ENCODE measurements at places on chromosomes 5 and 9.

- no peak for DNase-seq
Observed at GRCh38 chr9:16888594-16888993, 18.1 kb upstream of the BNC2 start.

- no peak for DNase-seq
Observed at GRCh38 chr9:21931428-21931827, 62.8 kb downstream of the CDKN2A start.

GRCh38 chr5:43699910-43700309 lies 96.9 kb downstream of the NNT start:
- DNase-seq = no peak

- no peak for DNase-seq
Observed at GRCh38 chr5:123155446-123155960, 66.5 kb downstream of the PRDM6 start.

DNA sequence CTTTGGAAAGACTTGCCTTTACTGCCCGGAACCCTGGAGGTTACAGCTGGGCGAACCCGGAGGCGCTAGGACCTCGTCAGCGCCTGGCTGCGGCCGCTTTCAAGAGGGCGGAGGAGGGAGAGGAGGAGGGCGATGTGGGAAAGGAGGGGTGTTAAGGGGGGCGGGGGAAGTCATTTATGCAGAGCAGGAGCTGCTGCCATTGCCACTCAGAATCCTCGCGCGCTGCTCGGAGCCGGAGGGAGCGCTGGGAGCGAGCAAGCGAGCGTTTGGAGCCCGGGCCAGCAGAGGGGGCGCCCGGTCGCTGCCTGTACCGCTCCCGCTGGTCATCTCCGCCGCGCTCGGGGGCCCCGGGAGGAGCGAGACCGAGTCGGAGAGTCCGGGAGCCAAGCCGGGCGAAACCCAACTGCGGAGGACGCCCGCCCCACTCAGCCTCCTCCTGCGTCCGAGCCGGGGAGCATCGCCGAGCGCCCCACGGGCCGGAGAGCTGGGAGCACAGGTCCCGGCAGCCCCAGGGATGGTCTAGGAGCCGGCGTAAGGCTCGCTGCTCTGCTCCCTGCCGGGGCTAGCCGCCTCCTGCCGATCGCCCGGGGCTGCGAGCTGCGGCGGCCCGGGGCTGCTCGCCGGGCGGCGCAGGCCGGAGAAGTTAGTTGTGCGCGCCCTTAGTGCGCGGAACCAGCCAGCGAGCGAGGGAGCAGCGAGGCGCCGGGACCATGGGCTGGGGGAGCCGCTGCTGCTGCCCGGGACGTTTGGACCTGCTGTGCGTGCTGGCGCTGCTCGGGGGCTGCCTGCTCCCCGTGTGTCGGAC lies at the start of gene PCSK5:
PCSK5 (plus strand) TSS at position 202 of the 805 bp plus-strand sequence; CDS start at position 711, 509 bp downstream.
- DNase-seq = peak; percentile 86

GRCh38 chr5:57983426-57983825 lies 476.5 kb downstream of the PLK2 start:
- no peak for DNase-seq

- DNase-seq = no peak
Observed at GRCh38 chr5:177008716-177009115, 2.1 kb upstream of the UIMC1 start.

DNA sequence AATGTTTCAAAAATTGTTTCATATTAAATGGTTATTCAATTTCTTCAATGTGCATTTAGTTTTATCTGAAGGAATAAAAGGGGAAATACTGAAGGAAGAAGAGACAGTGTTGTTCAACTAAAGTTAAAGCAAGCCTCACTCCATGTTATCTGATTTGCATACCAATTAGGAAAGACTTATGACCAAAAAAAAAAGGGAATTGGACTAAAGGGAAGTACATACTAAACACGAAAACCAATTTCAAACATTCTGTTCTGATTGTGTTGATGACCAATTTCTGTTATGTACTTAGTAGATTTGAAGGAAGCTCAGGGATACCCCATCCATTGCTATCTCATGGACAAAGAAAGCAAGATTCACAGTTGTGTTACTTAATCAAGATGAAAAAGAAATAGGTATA lies 4.9 kb upstream of the GAPT start:
- DNase-seq = no peak

- DNase-seq = no peak
Observed at GRCh38 chr5:6961837-6962635, 248.8 kb downstream of the TENT4A start.

GRCh38 chr9:33124751-33125381 lies 42.3 kb downstream of the B4GALT1 start:
- no peak for DNase-seq

DNA sequence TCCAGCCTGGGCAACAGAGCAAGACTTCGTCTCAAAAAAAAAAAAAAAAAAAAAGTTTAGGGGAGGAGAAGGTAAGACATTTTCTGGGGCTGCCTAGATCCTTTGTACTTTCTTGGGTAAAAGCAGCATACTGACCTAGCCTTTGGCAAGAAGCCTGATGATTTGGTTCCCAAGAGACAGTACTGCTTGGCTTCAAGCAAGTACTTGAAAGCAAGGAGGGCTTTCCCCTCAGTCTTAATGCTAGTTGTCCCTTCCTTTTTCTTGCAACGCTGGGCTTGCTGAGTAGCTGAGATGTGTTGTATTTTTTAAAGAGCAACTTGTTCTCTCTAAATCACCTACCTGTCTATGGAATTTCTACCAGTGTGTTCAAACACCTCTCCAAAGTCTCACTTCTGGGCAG lies 76.2 kb downstream of the INSYN2B start:
- DNase-seq = no peak

DNA sequence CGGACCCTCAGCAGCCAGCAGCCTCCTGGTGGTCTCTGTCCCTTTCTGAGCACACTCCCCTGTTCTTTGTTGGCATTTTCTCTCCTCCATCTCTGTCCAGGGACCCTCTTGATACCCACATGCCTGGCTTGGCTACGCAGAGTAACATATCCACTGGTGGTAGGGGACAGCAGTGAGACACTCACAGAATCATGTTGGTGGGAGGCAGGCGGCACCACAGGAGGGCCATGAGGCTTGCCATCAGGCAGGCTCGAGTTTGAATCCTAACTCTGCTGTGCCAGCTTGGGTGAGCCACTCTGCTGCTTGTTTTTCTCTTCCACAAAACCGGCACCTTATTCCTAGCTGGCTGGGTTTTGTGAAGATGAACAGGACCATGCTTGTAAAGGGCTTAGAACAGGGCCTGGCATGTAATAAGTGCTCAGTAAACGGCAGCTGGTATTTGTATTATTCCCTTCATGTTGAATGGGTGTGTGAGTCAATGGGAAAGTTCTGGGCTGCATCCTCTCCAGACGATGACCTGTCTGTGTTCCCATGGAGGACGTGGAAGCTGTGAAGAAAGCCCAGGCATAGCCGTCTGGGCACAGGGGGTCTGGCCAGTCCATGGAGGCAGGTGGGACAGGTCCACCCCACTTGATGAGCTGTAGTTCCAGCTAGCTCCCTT lies 2.3 kb downstream of the COL27A1 start:
- DNase-seq = no peak

DNA sequence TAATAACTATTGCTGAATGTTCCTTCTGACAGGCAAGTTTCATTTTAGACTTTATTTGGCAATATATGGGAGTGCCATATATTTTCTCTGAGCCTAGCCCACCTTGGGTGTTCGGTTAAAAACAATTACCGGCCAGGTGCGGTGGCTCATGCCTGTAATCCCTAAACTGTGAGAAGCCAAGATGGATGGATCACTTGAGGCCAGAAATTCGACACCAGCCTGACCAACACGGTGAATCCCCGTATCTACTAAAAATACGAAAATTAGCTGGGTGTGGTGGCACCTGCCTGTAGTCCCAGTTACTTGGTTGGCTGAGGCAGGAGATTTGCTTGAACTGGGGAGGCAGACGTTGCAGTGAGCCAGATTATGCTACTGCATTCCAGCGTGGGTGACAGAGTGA lies 47.9 kb downstream of the TNFSF15 start:
- no peak for DNase-seq

GRCh38 chr5:78362220-78362619 lies 1.8 kb downstream of the SCAMP1 start:
- DNase-seq = no peak

GRCh38 chr5:42366051-42366450 lies 57.2 kb upstream of the GHR start:
- no peak for DNase-seq

GRCh38 chr5:78253201-78253600 lies 41.3 kb downstream of the AP3B1 start:
- DNase-seq = no peak

- no peak for DNase-seq
Observed at GRCh38 chr5:159732220-159732619, 184.1 kb upstream of the ADRA1B start.
